Activated T-helper 1 cell treated with anti-CD3 and anti-CD28 coated beads, Interleukin-2, amount 50 U/mL, for 16 hours (primary cell): ENCODE measurements at places on chromosomes 12 and 14.

GRCh38 chr12:106487664-106488063 lies 95.1 kb upstream of the RFX4 start:
- no peak for DNase-seq

- no peak for DNase-seq
These were observed 1.1 kb downstream of the PPFIBP1 start for GRCh38 chr12:27524839-27525753.

DNA sequence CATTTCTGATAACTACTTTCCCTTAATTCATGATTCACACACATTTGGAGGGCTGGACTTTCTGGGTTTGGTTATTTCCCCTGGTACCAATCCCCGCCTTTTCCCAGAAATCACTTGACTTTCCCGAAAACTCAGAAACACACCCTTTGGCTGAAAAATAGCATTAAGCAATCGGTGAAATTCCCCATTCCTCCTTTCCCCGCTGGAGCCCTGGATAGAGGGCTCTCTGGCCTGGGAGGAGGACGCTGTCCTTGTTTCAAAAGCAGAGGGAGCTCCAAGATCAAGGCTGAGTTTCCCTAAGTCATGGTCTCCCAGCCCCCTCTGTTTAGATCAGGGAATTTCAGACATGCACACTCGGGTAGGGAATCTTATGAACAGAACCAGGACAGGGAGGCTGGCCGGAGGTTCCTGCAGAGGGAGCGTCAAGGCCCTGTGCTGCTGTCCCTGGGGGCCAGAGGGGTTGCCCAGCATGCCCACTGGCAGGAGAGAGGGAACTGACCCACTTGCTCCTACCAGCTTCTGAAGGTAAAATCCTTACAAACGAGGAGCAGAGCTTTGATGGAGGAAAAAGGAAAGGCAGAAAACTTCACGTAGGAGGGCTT lies at the start of gene C1S:
Gene C1S, plus strand, starts transcription at position 366 of the 602 bp plus-strand sequence. CDS start 1,195 bp downstream, outside the sequence.
- DNase-seq: no peak

GRCh38 chr14:95901054-95901453 lies 24.4 kb downstream of the TUNAR start:
- DNase-seq: no peak

- no peak for DNase-seq
These were observed 74.7 kb downstream of the NUAK1 start for GRCh38 chr12:106063826-106064720.
